ENCODE measurements at places on chromosomes 12 and 14.

- DNase-seq: no peak
Measured at GRCh38 chr12:62643486-62643885, 176.9 kb downstream of the MON2 start.

DNA sequence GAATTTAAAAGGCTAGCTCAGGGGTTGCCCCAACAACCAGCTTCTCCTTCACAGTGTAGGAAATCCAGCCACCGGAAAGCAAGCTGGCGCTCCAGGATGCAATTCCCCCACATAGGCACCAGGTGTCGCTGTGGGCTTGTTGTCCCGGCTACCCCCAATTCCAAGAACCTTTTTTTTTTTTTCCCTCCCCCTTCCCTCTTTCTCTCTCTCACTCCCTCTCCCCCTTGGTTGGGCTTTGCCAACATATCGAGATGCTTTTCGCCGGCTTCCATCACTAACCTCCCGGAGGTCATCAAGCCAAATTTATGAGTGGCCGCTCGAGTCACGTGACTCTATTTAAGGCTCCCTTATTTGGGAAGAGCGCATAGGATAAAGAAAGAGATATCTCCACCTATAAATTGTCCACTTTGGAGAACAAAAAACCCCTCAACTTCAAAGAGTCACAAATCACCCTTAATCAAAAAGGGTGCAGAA, at the start of gene HOXC5:
Gene HOXC5, plus strand, starts transcription at position 424 of the 474 bp plus-strand sequence. CDS start 73 bp downstream, outside the sequence.
- peak; percentile 91 for DNase-seq

GRCh38 chr14:50677527-50678063, 9.5 kb upstream of the SAV1 start:
- DNase-seq: no peak

DNA sequence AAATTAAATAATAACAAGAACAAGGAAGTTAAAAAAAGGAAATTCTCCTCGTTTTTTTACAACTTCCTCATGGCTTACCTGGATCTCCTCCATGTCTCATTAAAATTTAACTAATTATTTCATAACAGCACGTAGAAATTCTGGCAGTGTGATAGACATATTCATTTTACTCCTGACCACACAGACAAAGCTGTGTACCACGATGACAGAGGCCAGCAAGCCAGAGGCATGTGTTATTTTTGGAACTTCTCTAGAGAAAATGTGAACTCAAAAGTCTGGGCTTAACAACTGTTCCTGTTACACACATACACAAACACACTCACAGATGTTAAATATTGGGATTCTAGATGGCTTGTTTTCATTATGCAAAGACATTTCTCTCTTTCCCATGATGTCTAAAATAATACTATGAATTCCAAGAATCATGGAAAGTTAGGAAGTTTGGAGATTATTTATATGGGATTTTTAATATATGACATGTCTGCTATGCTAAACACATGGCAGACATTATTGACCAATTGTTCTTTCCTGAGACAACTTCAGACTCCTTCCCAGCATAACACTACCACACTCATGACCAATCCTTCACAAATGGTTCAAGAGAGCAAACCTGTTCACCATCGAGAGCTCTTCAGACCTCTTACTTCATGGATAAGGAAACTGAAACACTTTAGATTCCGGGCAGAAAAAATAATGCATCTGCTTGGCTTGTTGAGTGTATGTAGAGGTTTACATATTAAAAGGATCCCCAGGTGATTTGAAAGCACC, 158.7 kb downstream of the DACT1 start:
- no peak for DNase-seq

GRCh38 chr14:76268047-76268431, 107.9 kb upstream of the ESRRB start:
- peak; percentile 58 for DNase-seq

DNA sequence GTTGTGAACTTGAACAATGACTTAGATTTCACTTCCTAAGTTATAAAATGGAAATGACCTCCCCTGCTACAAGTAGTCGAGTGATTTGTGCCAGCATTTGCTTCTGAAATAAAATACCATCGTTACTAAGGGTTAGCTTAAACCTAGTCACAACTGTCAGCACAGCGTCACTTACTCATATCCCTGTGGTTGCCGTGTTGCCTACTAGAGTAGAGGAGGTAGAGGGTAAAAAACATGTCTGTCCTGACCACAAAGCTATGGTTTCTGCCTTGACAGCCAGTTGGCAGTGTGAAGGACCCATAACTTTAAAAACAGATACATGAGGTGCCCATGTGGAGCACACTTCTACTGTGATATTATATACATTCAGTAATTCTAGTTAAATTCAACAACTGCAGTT, 234.2 kb upstream of the RGS6 start:
- DNase-seq: no peak

- no peak for DNase-seq
Measured at GRCh38 chr14:45028107-45028626, 55.7 kb upstream of the PRPF39 start.

GRCh38 chr12:31728289-31728916, 418 bp downstream of the AMN1 start:
- no peak for DNase-seq

- DNase-seq: peak; percentile 95
Measured at GRCh38 chr14:70754991-70755390, 54.3 kb downstream of the MAP3K9 start.

DNA sequence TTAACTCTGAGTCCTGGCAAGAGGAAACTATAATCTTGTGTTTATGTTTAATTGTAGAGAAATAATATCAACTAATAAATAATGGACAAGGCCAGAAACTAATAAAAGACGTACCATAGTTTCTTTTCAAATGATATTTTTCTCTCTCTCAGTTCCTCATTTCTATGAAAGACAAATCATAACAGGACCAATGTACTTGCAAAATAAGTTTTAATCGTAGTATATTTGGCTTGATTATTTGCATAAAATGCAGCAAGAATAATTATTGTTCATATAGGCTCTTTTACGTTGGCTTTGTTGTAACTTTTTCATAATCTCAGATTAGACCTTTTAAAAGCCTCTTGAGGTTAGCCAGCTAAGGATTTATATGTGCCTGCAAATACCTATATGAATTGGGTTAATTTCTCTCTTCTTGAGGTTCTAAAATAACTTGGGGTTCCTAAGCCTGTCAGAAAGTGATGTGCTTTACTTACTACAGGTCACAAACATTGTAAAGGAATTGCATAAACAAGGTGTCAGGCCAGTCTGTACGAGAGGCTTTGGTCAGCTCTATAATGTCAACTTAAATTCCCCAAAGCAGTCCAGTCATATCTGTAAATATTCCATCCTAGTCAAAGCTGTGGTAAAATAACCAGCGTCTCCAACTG, 152.8 kb upstream of the PTPRQ start:
- no peak for DNase-seq

GRCh38 chr12:24608108-24608507, 340.8 kb downstream of the BCAT1 start:
- no peak for DNase-seq

GRCh38 chr14:99450266-99450665, 30.4 kb downstream of the SETD3 start:
- no peak for DNase-seq

DNA sequence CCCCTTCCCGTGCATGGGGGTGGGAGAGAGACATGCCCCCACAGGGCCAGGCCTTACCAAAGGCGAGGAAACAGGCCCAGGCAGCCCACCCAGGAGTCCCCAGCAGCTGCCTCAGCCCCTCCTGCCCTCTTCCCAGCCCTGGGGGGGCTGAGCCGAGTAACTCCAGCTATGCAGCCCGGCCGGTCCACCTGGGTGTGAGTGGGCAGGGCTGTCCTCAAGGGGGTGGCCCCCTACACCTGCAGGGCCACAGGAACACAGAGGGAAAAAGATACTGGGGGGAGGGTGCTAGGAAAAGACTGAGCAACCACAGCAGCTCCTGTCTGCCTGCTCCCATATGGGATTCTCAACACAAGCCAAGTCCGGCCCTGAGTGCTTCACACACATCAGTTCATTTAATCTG, 7.6 kb downstream of the FIGNL2 start:
- DNase-seq: no peak

DNA sequence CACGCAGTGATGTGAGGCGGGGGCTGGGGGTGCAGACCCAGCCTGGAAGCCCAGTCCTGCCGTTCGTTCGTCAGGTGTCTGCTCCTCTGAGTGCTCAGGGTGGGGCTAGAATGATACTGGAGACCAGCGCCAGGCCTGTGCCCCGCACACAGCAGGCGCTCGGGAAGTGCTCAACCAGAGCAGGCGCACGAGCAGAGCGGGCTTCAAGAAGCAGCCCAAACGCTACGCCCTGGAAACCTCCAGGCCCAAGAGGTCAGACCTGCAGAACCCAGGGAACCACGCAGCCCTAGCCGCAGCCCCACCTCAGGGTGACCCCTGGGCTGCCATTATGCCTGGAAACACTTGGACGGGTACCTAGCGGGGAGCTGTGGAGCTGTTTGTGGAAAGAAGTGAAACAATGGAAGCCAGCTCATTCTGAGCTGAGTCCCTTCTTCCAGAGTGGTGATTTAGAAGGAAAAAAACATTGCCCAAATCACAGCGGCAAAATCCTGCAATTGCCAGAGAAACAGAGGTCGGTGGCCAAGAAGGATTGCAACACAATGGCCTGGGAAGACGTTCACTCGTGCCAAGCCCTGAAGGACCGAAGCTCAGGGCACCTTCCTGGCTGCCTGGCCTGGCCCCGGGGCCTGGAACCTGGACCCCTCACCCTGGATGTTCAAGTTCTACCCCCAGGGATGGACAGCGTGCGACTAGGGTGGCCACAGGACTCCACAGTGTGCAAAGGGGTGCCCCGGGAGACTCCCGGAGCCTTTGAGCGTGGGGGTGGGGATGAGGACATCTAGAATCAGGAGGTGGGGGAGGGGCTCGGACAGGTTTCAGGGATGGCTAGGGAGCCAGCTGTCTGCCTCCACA, 40.4 kb upstream of the DIO3 start:
- DNase-seq: no peak

DNA sequence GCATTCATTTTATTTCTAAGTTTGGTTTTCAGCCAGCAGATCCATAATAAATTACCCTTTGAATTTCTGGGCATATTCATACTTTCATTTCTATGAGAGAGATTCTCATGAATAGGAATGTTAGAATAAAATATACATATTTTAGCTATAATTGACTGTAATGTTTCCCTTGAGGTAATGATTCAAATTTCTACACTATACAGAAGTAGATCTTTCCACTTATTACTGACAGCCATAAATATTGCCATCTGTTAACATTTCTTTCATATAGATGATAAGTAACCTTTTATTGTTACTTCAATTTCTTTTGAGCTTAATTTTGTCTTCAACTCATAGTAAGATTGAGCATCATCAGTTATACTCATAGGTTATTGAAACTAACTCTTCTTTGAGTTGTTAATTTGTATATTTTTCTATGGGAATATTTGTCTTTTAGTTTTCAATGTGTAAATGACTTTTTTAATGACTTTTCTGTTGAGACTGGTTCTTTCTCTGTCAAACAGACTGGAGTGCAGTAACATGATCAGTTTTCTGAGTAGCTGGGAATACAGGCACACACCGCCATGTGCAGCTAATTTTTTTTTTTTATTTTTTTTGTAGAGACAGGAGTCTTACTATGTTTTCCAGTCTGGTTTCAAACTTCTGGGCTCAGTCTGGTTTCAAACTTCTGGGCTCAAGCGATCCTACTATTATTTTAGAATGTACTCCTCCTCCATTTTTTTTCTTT, 991.6 kb downstream of the SLC6A15 start:
- no peak for DNase-seq

GRCh38 chr12:118237052-118237665, 101.2 kb downstream of the PEBP1 start:
- DNase-seq: no peak
